ENCODE measurements at places on chromosomes 13 and 19.

DNA sequence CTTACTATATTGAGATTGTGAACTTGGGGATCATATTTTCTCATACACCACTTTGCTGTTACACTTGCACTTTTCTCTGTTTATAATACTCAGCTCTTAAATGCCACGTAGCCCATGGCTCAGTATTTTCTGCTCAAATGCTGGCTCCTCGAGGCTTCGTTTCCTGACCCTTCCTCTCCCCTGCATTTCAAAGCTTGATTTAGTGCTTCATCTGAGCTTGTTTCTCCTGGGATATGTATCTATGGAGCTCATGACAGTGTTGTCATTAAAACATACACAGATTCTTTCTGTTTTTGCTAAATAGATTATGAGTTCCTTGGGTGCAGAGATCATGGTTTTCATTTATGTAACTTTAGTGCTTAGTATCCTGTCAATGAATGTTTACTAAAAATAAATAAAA, 11.4 kb downstream of the CSNK1A1L start:
- DNase-seq, result no peak

GRCh38 chr13:38381890-38382289, 32.2 kb downstream of the UFM1 start:
- DNase-seq, result no peak

DNA sequence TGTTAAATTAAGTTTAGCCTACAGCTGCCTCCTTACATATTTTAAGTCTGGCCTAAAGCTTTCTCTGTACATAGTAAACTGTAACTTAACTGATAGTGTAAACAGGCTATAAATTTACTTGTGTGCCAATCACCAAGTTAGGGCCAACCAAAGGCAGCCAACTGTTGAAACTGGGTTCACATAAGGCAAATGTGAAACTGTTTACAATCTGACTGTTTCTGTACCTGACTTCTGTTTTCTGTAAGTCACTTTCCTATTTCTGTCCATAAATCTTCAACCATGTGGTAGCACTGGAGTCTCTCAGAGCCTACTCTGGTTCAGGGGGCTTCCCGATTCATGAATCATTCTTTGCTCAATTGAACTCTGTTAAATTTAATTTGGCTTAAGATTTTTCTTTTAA, 103.1 kb downstream of the RAP2A start:
- no peak for DNase-seq

DNA sequence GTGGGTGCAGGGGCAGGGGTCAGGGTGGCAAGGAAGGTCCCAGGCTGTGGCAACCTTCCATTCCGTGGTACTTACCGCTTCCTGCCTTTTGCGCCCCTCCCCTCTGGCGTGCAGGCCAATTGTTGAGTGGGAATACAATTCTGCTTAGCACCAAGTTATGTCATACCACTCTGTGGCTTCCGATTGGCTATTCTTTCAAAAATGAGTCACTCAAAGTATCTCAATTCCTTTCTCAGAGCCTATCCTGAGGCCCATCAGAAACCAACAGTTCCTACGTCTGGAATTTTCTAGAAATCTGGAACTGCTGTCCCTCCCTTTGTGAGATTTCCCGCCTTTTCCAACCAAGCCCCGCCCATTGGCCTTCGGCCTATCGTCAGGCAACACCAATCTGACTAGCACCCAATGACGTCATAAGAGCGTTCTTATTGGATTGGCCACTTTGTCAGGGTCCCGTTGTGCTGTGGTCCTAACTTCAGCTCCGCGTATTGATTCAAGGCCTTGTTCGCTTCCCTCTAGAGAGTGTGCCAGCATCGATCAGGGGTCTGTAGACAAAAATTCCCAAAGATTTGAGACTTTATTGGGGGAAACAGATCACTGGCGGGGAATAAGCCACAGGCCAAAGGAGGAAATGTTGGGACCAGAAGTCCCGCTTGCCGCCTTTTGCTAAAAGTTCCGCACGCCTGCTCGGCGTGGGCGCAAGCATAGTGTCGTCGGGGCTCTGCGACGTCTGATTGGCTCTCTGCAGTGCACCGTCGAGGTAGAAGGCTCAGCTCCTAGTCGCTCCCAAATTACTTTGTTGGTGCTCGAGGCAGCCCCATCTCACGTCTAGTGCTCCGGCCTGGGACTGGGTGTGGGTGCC, 11.7 kb downstream of the NTN5 start:
- DNase-seq, result peak; percentile 81

DNA sequence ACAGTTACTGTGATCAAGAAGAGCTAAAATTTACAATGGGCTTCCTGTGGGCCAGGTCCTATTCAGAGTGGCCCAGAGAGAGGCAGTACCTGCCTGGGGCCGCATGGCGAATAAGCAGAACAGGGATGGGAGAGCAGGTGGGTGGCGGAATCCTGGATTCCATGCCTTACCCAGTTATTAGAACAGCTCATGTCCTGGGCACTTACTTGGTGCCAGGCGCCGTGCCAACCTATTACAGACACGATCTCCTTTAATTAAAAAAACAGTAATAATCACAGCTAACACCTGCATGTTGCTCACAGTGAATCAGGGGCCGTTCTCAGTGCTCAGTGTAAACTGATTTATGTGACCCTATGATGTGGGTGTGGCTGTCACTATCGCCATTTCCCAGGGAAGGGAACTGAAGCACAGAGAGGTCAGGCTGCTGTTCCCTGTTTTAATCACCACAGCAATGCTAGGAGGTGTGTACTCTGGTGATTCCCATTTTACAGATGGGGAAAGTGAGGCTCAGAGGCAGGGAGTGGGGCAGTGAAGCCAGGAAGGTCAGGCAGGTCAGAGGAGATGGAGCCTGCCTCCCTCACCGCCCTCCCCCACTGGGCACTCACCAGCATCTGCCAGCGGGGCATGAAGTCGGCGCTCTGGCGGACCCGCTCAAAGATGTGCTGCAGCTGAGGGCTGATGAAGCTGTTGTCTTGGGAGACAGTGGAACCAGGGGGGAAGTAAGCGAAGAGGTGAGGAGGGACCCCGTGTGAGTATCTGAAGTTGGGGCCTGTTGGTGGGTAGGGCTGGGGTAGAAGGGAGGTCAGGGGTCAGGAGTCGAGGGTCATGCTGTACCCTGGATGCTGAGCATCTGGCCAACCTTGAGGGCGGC, 12.0 kb downstream of the COQ8B start:
- DNase-seq, result no peak

DNA sequence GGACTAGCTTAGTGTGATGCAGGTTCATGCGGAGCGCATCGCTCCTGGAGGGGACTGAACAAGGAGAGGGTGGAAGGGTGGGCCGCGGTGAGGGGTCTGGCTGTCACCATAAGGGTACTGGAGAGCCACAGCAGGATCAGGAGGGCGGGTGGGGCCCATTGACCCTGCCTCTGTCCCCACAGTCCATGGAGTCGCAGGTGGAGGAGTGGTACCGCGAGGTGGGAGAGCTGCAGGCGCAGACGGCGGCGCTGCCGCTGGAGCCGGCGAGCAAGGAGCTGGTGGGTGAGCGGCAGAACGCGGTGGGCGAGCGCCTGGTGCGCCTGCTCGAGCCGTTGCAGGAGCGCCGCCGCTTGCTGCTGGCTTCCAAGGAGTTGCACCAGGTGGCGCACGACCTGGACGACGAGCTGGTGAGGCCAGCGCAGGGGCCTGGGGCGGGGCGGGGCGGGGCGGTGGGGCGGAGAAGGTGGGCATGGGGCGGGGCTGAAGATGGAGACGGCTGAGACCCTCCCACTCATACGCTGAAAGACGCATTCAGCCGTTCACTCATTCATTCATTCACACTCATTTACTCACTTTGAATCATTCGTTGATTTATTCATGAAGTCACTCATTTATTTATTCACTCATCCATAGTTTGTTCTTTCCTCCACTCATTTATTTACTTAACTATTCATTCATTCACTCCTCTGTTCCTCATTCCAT, 27.5 kb upstream of the SHKBP1 start:
- peak; percentile 49 for DNase-seq

- DNase-seq, result no peak
These were observed 50.2 kb upstream of the PSG2 start for GRCh38 chr19:43132696-43133095.

- peak; percentile 68 for DNase-seq
These were observed 12.4 kb downstream of the SNRNP70 start for GRCh38 chr19:49097453-49098288.

DNA sequence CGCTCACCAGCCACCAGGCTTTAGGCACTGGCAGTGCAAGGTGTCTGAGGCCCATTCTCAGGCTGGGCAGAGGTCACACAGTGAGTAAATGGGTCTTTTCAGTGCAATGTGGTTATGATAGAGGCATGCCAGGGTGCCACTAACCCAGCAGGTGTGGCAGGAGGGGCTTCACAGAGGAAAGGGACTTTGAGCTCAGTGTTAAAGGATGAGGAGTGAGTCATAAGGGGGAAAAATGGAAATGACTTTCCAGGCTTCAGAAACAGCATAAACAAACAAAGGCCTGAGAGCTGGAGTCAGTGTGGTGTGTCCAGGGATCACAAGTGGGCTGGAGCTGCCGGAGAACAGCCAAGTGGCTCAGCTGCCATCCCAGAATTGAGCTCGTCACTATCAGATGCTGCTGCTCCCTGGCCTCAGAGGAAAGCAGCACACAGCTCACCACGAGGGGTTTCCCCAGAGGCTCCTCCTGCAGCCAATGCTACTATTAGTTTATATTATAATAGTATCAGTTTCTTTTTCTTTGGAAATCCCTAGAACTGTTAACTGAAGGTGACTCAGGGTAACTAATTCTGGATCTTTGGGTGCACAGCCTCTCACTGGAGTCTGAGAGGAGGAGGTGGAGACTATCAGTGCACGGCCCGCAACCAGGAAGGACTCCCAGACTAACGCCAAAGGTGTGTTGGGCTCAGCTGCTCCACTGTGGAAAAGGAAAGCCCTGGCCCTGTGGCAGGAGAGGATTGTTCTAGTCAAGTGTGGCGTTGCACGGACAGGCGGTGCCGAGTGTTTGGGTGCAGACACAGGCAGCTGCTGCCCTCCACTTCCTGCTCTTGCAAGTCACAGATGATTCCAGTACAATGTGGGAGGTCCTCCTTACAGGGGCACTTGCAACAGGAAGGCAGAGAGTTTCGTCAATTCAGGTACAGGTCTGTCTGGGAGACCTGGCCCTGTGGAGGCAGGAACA, 39.5 kb downstream of the DHRS12 start:
- DNase-seq, result peak; percentile 51

GRCh38 chr13:96299235-96299634, 209.3 kb downstream of the HS6ST3 start:
- no peak for DNase-seq

DNA sequence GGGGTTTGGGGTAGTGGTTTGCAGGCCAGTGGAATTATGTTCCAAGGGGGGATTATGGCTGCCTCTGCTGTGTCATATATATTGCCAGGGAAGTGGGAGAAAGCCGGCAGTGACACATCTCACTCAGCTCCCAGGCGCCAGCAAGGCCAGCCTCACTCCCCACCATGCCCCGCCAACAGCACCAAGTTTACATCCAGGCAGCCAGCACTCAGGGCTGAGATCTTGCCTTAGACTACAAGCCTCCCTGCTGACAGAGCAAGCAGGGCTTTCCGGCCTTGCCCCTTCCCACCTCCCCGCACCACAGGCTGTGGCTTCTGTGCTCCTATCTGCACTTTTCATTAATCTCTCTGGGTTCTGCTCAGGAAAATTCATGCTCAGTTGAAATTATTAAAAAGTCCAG, 385.1 kb downstream of the MZT1 start:
- DNase-seq, result no peak

DNA sequence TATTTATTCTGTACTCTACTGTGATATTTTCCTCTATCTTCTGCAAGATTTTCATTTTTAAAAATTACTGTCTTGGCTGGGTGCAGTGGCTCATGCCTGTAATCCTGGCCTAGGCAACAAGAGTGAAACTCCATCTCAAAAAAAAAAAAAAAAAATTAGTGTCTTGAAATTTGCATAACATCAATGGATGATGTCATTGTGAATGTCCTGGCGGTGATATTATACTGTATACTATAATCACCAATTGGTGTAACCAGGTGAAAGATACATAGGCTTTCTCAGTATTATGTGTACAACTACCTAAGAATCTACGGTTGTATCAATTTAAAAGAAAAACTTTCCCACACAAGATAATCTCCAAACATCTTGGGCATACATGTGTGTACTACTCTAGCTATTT, 15.2 kb downstream of the ZNF331 start:
- peak; percentile 42 for DNase-seq

- peak; percentile 69 for DNase-seq
These were observed 2.5 kb upstream of the KEAP1 start for GRCh38 chr19:10505583-10506229.

- DNase-seq, result no peak
These were observed 226.7 kb downstream of the RFC3 start for GRCh38 chr13:34044660-34045080.

GRCh38 chr19:19053508-19054314, 10.1 kb upstream of the SLC25A42 start:
- peak; percentile 47 for DNase-seq

DNA sequence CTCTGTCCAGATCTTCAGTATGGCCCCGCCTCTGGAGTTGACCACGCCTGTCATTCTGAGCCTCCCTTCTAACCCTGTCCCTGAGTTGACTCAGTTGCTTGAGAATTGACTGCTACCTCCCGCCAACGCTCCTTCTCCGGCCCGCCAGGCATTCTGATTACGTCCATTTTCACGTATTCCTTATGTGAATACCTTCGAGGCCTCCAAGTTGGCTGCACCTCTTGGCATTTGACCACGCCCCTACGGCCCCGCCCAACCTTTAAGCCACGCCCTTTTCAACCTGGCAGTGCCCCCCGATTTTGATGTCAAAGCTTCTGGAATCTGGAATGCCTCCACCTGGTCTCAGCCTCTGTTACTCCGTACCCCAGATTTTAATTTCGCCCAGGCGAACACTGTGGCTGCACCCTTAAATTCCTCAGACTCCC, 1.7 kb upstream of the EML2 start:
- no peak for DNase-seq

DNA sequence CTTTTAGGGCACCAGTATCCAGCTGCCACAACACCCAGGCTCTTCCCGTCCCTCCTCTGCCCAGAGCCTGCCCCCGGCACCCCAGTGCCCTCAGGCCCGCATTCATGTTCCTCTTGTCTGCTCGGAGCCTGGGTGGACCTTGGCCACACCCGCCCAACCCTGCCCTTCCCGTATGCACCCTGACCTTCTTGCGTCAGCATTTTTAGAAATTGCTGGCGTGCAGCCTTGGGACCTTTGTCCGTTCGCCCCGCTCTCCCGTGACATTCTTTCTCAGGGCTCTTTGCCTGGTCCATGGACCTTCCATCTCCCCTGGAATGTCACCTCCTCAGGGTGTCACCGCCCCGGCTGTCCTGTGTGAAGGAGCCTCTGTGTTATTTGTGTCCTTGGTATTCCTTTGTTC, 7.6 kb downstream of the NUCB1 start:
- no peak for DNase-seq

DNA sequence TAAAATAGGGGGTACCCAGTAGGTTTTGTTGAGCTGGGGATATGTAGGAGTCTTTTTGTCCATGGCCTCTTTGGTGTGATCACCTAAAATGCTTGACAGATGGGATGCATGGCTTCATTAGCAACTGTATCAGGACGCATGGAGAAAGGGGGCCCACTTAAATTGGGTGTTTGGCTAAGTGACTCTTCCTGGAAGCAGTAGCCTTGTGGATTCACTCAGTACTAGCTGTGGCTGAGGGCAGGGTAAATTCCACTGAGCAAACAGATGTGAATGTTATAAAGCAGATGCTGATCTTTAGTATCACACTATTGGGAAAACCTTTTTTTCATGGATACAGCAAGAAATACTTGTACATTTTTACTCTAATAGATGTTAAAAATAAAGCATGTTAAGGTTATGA, 140.0 kb downstream of the FGF14 start:
- DNase-seq, result no peak
